Effector memory CD4-positive, alpha-beta T cell (primary cell): ENCODE measurements at places on chromosomes 3 and 15.

- no peak for DNase-seq
Observed at GRCh38 chr15:58159827-58160386, 21.7 kb downstream of the AQP9 start.

GRCh38 chr3:11021611-11022011 is 29.1 kb downstream of the SLC6A1 start:
- DNase-seq: no peak

DNA sequence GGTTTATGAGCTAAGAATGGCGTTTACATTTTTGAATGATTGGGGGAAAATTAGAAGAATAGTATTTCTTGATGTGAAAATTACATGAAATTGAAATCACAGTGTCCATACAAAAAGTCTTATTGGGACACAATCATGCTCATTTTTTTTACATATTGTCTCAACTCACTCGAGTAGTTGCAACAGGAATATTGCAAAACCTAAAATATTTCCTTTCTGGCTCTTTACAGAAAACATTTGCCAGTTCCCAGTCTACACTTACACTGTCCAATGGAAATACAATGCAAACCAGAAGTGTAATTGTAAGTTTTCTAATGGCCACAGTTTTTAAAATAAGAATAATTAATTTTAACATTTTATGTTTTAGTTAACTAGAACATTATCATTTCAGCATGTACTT is 137.8 kb downstream of the SAMMSON start:
- no peak for DNase-seq

GRCh38 chr15:23570486-23570885 is 5.0 kb downstream of the MKRN3 start:
- DNase-seq: no peak

GRCh38 chr3:150227839-150228238 is 180.3 kb upstream of the TSC22D2 start:
- DNase-seq: no peak

- no peak for DNase-seq
Observed at GRCh38 chr3:147380977-147381376, 25.4 kb downstream of the ZIC4 start.

- no peak for DNase-seq
Observed at GRCh38 chr15:37094915-37095711, 5.2 kb downstream of the MEIS2 start.

- no peak for DNase-seq
Observed at GRCh38 chr3:157099326-157100095, 60.4 kb downstream of the CCNL1 start.

- DNase-seq: no peak
Observed at GRCh38 chr3:79351699-79352098, 416.1 kb downstream of the ROBO1 start.

DNA sequence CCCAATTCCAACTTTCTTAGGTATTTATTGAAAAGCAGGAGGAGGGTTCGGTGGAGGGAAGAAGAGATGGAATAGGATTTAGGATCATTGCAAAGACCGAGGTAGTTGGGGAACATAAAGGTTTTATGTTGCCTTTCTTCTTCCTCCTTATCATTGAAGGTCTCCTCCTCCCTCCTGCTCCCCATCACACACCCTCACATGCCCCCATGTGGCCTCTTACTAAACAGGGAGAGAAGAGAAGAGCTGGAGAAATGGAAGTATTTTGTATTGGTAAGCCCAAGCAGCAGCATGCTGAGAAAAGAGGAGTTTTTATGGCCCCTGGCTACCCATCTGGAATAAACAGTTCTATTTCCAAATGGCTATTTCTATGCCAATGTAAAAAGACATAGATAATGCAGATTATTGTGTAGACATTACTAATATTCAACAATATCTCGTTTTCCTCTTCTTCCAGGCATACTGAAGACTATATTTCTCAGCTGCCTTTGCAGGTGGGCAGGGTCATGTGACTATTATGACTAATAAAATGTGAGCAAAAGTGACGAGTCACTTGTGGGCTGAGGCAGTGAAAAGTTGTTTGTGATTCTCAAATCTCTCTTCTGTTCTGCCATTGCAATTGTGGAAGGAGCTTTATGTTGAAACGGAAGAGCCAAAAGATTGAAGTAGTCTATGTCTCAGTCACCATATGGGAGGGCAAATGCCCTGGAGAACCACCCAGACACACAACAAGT is 5.2 kb upstream of the GPR176 start:
- DNase-seq: no peak

GRCh38 chr3:149386299-149386606 is 8.8 kb upstream of the TM4SF1 start:
- DNase-seq: no peak

- DNase-seq: no peak
Observed at GRCh38 chr15:40372981-40373380, 9.5 kb upstream of the KNSTRN start.

DNA sequence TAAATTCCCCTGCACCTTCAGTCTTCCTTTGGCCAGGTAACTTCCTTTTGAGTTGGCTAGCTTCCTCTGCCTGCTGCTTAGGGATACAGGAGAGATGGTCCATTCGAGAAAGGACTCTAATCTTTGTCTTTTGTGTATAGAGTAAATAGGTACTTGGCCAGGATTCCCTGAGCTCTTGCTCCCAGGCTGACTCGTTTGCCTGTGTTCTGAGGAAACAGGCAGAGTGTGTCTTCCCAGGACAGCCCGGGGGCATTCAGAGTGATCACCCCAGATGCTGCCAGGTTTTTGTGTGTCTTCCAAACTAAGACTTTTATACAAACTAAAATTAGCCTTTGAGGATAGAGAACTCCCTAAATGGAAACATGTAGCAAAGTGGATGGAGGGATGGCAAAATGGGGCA is 39.5 kb downstream of the TMEM108 start:
- no peak for DNase-seq
